Activated CD4-positive, alpha-beta T cell treated with anti-CD3 and anti-CD28 coated beads, Interleukin-10, Interleukin-2, amounts not matched to agents 100 ng/mL and 50 ng/mL, durations not matched to agents 16 hours and 8 hours (primary cell): ENCODE measurements at places on chromosomes 4 and X.

GRCh38 chrX:40152173-40152711 is 54.5 kb upstream of the BCOR start:
- DNase-seq, result no peak

- DNase-seq, result no peak
These were observed 242.2 kb upstream of the ANXA3 start for GRCh38 chr4:78309352-78309751.

- DNase-seq, result peak; percentile 85
These were observed at the start of gene BMP2K for GRCh38 chr4:78776079-78776728. TSS of gene BMP2K (plus strand) at chr4:78776350. CDS start at chr4:78776544, 194 bp downstream.

DNA sequence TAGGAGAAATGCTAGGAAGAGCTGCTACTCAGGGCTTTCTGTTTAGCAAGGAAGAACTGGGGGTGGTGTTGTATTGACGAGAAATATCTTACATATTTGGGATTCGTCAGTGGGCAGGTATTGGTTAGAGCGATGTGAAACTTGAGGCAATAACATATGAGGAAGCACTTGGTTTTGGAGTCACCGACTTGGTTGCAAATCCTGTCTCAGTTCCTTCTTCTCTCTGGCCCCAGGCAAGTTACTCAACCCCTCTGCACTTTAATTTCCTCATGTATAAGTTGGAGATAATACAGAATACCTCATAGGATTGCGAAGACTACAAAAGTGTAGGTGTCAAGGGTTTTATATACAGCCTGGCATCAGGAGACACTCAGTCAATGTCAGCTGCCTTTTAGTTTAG is 34.1 kb downstream of the GPAT3 start:
- no peak for DNase-seq

GRCh38 chr4:55380576-55380975 is 15.2 kb upstream of the TMEM165 start:
- no peak for DNase-seq

DNA sequence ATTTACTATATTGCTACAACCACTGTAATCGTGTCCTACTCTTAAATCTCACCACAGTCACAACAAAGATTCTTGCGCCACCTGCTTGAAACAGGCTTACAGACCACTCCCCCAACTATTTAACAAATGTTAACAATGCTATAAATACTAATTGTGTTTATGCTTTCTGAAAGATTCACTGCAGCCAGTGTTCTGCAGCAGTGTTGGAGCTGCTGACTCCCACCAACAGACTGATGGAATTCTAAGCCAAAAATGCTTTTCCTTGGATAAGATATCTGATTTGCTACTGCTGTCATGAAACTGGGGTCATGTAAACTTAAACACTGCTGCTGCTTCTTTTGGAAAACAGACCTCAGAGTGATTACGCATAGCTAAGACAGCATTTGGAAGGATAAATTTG is 244.2 kb upstream of the MAB21L2 start:
- no peak for DNase-seq

DNA sequence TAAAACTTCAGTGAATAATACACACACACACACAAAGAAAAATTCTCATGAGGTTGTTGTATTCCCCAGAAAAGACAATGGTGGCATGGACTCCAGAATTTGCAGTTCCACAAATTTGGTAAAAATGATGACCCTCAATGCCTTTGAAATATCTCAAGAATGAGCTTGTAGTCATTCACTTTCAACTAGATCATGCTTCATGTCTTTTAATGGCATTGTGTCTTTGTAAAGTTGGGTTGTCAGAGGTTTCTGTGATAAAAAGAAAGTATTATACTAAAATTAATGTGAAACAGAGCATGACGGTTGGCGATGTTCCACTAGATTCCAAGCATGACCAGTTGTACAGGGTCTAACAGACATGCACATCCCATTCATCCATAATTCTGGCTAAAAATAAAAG is 685.0 kb upstream of the FRG1 start:
- no peak for DNase-seq

DNA sequence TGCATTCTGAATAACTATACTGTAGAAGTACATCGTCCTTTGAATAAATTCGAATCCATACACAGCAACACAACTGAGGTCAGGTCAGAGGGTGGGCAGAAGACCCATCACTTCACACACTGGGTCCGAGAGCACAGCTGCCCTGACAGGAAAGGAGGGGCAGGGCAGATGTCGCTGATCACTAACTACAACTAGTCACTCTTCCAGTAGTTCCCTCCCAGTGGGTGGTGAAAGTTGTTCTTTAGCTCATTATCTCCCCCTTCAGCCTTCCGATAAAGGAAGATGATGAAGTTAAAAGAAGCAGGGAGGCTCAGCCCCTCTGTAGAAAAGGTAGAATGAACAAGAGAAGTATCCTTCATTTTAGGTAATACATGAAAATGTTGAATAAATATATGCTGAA is 278.9 kb downstream of the INPP4B start:
- peak; percentile 85 for DNase-seq

DNA sequence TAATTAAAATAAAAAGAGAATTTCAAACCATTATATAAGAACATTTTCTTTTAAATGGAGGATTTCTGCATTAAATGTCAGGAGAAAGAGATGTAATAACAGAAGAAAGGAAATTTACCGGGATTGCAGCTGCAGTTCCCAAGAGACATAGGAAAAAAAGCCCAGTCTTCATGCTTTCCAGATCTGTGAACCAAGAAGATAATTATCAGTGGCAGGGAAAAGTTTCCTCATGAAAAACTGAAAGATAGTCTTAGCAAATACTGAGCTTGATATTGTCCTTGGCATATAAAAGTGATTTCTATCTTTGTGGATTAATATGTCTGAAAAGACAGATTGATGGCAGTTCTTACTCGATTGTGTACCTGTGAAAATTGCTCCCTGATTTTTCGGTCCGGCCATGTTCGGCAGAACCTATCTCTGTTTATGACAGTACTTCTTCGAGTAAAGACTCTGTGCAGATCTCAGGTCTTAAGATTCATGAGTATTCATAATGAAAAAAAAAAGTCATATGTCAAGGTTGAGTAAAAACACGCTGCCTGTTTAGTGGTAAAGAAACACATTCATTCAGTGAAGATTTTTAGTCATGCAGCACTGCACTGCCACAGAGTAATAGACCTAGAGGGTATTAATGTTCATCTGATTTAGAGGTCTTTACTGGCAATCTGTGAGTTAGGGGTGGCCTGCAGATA is 29.6 kb downstream of the SPARCL1 start:
- peak; percentile 85 for DNase-seq

DNA sequence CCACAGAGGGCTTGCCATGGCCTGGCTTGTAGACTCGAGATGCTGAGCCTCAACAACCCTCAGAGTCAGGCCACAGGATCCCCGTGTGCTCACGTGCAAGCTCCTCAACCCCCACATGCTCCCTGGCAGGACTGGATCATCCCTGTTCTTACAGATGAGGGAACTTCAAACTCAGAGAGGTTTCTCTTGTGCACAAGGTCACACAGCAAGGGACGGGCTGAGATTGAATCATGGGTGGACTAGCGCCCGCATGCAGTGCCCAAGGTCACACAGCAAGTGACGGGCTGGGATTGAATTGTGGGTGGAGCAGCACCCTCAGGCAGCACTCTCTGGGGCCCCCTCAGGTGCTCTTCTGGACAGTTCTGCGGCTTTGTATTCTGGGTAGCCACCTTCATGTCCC is 60.6 kb upstream of the AFAP1 start:
- no peak for DNase-seq
